ENCODE measurements at places on chromosomes 5 and 9. TPM values are rescaled to one million over a fixed set of nuclear protein-coding genes. Genes with fewer than 3 reads are reported as not detected.

GRCh38 chr5:149036970-149037369 is 25.9 kb downstream of the SH3TC2 start:
- no peak for DNase-seq
- H3K27me3 ChIP-seq, result no peaks in the 10 kb centered on the region
- no peaks in the 10 kb centered on the region for H3K4me1 ChIP-seq
- no peak overlapping the region for H3K4me3 ChIP-seq

DNA sequence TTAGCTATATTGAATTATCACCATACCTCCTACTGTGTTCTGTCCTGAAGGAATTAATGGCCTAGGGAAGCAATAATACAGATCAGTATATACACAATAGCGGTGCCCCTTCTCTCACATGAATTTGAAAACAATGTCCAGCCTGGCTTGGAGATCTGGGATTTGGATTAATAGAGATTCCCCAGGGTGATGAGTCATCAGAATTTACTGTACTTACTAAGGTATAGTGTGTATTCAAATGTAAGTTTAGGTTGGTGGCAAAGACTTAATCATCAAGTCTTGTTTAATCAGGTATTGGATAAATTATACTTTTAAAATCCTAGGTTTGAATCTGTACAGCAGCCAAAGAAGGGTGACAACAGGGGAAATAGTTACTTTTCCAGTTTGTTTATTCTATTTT is 121.5 kb downstream of the FEM1C start:
- H3K27ac ChIP-seq, result no peak overlapping the region
- no peak for DNase-seq
- no peaks in the 10 kb centered on the region for H3K4me1 ChIP-seq
- no peaks in the 10 kb centered on the region for H3K36me3 ChIP-seq
- no peaks in the 10 kb centered on the region for H3K27me3 ChIP-seq

DNA sequence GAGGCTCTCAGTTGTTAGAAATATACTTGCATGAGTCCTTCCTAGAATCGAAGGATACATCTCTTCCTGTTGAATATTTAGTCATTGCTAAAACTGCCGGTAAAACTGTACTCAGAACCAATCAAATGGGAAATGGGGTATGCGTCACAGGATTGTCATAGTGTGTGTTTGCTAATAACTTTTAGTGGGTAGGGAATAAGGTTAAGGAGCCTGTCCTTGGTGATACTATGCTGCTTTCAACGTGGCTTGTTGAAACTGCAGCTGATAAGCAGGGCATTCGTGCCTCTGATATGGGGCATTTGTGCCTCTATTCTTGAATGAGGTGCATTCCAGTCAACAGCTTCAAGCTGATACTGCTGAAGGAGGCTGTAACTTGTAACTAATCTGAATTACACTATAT is 26.6 kb downstream of the HABP4 start:
- no peak overlapping the region for H3K27ac ChIP-seq
- no peaks in the 10 kb centered on the region for H3K4me1 ChIP-seq
- no peaks in the 10 kb centered on the region for H3K27me3 ChIP-seq
- no peak for DNase-seq

GRCh38 chr9:79061752-79062616 is 509.8 kb upstream of the TLE4 start:
- H3K27ac ChIP-seq, result no peak overlapping the region
- H3K36me3 ChIP-seq, result no peaks in the 10 kb centered on the region
- no peaks in the 10 kb centered on the region for H3K27me3 ChIP-seq
- H3K4me3 ChIP-seq, result no peak overlapping the region

DNA sequence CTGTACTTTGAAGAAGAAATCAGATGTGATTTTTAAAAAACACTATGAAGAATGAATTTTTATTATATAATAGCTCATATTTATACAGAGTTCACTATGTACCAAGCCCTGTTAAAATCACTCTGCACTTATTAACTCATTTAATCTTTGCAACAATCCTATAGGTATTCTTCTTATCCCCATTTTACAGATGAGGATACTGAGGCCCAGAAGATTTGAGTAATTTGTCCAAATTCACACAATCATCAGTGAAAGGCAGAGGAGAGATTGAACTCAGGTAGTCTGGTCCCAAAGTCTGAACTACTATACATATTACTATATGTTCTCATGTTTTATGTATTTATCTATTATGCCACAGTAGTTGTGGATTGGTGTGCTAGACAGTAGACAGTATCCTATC is 16.1 kb downstream of the PLAC8L1 start:
- no peak overlapping the region for H3K4me3 ChIP-seq
- H3K27ac ChIP-seq, result no peak overlapping the region
- no peak for DNase-seq

- no peak overlapping the region for H3K27ac ChIP-seq
- H3K4me3 ChIP-seq, result no peak overlapping the region
- H3K36me3 ChIP-seq, result no peaks in the 10 kb centered on the region
- DNase-seq, result no peak
- no peaks in the 10 kb centered on the region for H3K4me1 ChIP-seq
These were observed 616.9 kb downstream of the CSNK1G3 start for GRCh38 chr5:124128867-124129266.

DNA sequence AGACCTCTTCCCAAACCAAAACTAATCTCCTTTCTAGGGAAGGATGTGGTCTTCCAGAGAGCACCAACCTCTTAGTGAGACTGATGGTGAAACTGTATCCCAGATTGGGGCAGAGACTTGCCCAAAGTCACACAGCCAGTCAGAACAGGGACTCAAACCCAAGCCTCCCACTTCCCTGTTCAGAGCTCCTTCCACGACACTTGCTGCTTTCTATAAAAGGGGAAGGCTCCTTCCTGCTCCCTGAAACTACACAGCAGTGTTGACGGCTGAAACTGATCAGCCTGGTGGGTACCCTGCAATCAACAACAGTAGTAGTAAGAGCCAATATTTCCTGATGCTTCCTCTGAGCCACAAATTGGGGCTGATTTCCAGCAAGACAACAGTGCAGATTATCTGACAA is 1.5 kb downstream of the TOR2A start:
- no peak for DNase-seq
- H3K4me3 ChIP-seq, result no peak overlapping the region
- H3K36me3 ChIP-seq, result no peaks in the 10 kb centered on the region

DNA sequence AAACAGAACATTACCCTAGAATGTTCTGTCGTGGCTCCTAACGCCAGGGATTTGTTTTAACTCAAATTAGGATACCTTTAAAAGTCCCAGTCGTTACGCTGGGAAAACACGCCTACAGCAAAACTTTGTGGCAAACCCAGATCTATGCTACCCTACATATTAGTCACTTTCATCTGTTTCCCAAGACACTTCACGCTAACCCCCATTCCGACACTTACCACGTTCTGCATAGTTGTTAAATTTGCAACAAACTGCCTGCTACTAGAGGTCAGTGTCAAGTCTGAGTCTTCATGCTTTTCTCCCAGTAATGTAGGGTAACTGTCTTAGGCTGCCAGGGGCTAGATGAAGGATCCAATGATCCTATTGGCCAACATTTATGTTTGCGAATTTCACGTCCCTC is 140.3 kb downstream of the RASEF start:
- H3K36me3 ChIP-seq, result no peaks in the 10 kb centered on the region
- no peak for DNase-seq
- H3K27ac ChIP-seq, result no peak overlapping the region
- H3K27me3 ChIP-seq, result no peaks in the 10 kb centered on the region
- no peaks in the 10 kb centered on the region for H3K4me1 ChIP-seq

GRCh38 chr5:119340597-119341218 is 15.1 kb upstream of the TNFAIP8 start:
- no peaks in the 10 kb centered on the region for H3K36me3 ChIP-seq
- no peak overlapping the region for H3K27ac ChIP-seq
- H3K27me3 ChIP-seq, result no peaks in the 10 kb centered on the region
- no peak for DNase-seq

SPATA9 gene
- not detected for total RNA-seq

LCN9 gene
- total RNA-seq, result 0.64 TPM

ZNG1E gene
- 174 TPM for total RNA-seq

PDE8B gene
- total RNA-seq, result 4.9 TPM

Measured in breast epithelium (tissue), 4 donors.